T-helper 1 cell (primary cell): ENCODE measurements at places on chromosomes 3 and 15.

DNA sequence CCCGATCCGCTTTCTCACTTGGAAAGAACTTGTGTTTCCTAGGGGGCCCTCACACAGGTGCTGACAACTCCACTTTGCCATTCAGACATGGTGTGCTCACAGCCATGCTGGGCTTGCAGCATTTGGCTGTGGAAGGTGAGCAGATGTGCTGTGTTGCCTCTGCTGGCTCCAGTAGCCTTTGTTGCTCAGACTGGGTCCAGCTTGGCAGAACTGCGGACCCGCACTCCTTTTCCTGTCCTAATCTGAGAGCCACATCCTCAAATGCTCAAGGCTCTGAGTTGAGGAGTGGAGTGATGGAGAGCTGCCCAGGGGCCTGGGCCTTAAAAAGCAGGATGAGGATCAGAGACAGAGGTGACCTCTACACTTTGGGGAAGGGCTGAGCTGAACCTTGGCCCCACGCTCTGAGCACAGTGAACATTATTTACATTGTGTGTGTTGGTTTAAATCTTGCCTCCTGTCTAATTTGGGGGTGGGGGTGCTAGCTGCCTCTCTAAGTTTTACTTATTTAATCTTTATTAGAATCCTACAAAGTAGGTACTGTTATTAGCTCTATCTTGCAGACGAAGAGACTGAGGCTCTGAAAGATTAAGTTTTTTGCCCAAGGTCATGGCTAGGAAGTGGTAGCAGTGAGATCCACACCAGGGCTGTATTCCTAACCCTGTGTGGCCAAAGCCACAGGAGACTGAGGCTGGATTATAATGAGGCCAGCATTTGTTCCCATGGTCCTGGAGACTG, 17.2 kb downstream of the ACOX2 start:
- no peak for DNase-seq

DNA sequence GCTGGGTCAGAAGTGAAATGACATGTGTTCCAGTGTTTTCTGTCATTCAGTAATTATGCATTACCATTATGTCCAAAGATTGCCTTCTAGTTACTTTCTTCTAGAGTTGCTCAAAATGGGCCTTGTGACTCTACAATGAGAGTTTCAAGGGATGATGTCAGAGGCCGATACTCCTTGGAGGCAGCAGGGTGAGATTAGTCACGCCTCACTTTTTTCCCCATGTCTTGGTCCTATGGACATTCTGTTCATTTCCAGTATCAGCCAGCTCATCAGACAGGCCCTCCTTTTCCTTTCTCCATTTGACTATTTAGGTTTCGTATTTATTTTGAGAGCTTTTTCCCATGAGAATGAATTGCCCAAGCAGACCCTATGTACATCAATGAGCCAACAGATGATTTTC, 17.5 kb downstream of the VGLL3 start:
- DNase-seq = no peak

- DNase-seq = no peak
Observed at GRCh38 chr3:146550070-146550615, 5.7 kb upstream of the PLSCR1 start.

DNA sequence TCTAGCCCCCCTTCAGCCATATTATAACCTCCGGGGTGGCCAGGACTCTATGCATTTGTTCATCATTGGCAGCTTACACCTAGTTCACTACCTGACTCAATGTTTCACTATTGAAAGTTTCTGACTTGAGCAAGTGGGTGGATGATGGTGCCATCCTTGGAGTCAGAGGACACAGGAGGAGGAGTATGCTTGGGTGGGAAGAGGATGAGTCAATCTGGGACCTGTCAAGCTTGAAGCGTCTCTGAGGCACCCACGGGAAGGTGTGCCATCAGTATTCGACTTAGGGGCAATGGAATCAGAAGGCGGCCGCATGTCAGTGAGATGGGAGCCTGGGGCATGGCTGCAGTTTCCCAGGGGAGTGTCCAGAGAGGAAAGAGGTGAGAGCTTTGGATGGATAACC, 133.3 kb downstream of the EPHB1 start:
- DNase-seq = no peak

GRCh38 chr3:107525644-107526305, 3.0 kb downstream of the BBX start:
- DNase-seq = no peak

- no peak for DNase-seq
Observed at GRCh38 chr15:100350434-100351226, 8.9 kb upstream of the ADAMTS17 start.

DNA sequence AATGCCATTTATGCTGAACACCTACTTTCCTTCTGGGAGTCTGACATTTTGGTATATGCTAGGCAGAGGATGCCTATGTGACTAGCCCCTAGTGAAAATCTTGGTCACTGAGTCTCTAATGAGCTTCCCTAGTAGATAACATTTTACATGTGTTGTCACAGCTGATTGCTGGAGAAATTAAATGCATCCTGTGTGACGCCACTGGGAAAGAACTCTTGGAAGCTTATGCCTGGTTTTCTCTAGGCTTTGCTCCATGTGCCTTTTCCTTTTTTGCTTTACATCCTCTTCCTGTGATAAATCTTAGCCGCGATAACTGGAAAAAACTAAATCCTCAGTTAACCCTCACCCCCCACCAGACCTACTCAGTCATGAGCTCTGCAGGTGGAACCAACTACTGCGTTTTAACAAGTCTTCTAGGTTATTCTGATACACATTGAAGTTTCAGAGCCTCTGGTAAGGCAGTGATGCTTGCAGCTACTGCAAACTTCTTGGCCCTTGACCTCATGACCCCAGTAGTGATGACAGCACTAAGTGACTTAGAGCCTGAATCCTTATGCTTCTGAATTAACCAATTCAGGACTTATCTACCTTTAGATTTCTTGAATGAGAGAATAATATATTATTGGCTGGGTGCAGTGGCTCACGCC, 292.4 kb upstream of the SOX14 start:
- no peak for DNase-seq
